ENCODE measurements at places on chromosomes 7 and 10. TPM values are rescaled to one million over a fixed set of nuclear protein-coding genes. Genes with fewer than 3 reads are reported as not detected.

Gene CEP55
- total RNA-seq = 0.19 TPM

Gene ADCYAP1R1
- total RNA-seq = 35.3 TPM

GRCh38 chr10:33112831-33113455, 154.9 kb upstream of the ITGB1 start:
- peaks cover 19% of the 10 kb centered on the region for H3K4me1 ChIP-seq
- H3K4me3 ChIP-seq = no peak overlapping the region
- DNase-seq = no peak

- H3K27ac ChIP-seq = no peak overlapping the region
- no peak overlapping the region for H3K4me3 ChIP-seq
- H3K36me3 ChIP-seq = no peaks in the 10 kb centered on the region
Measured at GRCh38 chr10:76209135-76209534, 777.7 kb downstream of the LRMDA start.

GRCh38 chr10:101843032-101844021, at the start of gene KCNIP2:
Gene KCNIP2 (minus strand): TSS chr10:101843800. CDS start chr10:101843568, 232 bp downstream.
- peak within 1 kb of the TSS; percentile 6 for H3K4me3 ChIP-seq
- peaks cover 47% of the 10 kb centered on the region for H3K4me1 ChIP-seq
- peaks cover 32% of the 10 kb centered on the region for H3K36me3 ChIP-seq
- no peak for DNase-seq

- no peak for DNase-seq
- H3K36me3 ChIP-seq = peaks cover 86% of the 10 kb centered on the region
- H3K4me1 ChIP-seq = peaks cover 100% of the 10 kb centered on the region
- H3K27me3 ChIP-seq = no peaks in the 10 kb centered on the region
Measured at GRCh38 chr10:95333997-95334804, 43.4 kb upstream of the PDLIM1 start.

- peak overlapping the region; percentile 88 for H3K27ac ChIP-seq
- H3K27me3 ChIP-seq = no peaks in the 10 kb centered on the region
- H3K36me3 ChIP-seq = no peaks in the 10 kb centered on the region
- peaks cover 87% of the 10 kb centered on the region for H3K4me1 ChIP-seq
- no peak overlapping the region for H3K4me3 ChIP-seq
Measured at GRCh38 chr10:77587416-77587790, 50.2 kb downstream of the KCNMA1 start.

DNA sequence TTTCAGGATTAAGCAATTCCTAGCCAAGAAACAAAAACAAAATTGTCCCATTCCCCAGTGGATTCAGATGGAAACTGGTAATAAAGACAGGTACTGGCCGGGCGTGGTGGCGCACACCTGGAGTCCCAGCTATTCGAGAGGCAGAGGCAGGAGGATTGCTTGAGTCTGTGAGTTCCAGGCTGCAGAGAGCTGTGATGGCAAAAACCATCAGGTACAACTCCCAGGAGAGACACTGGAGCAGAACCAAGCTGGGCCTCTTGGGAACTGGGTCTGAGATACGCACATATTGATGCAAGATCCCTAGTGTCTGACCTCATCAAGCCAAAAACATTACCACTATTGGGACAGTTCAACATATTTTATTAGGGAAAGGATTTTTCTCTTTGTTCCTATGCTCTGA, 84.0 kb upstream of the ANLN start:
- no peak for DNase-seq
- H3K27me3 ChIP-seq = no peaks in the 10 kb centered on the region
- H3K4me3 ChIP-seq = no peak overlapping the region
- no peaks in the 10 kb centered on the region for H3K36me3 ChIP-seq

DNA sequence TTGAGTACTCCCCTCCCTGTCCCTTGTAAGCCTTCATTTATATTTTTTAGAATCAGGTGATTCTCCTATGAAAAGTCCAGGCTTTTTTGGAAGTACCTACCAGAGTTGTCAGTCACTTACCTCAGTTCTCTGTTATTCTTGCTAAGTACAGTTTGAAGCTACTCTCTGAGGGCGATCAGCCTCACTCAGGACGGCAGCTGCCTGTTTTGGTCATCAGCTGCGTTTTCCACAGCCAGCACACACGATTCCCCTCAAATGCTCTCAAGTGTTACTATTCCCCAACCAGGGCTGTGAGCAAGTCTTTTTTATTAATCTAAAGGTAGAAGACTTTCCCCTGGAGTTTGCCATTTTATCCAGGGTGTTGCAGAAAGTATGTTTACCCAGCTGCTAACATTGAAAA, 328.6 kb downstream of the SUGCT start:
- no peaks in the 10 kb centered on the region for H3K36me3 ChIP-seq
- no peaks in the 10 kb centered on the region for H3K27me3 ChIP-seq
- no peak overlapping the region for H3K4me3 ChIP-seq
- no peaks in the 10 kb centered on the region for H3K4me1 ChIP-seq
- H3K27ac ChIP-seq = no peak overlapping the region

- H3K36me3 ChIP-seq = no peaks in the 10 kb centered on the region
- H3K4me1 ChIP-seq = no peaks in the 10 kb centered on the region
- no peak overlapping the region for H3K4me3 ChIP-seq
- no peaks in the 10 kb centered on the region for H3K27me3 ChIP-seq
Measured at GRCh38 chr10:30915146-30915545, 116.5 kb downstream of the ZNF438 start.
